ENCODE measurements at places on chromosomes 5 and 9. TPM values are rescaled to one million over a fixed set of nuclear protein-coding genes. Genes with fewer than 3 reads are reported as not detected.

Gene AQP7
- total RNA-seq = 0.80 TPM

Gene PLPP7
- total RNA-seq = 1.1 TPM

Gene LRRC70
- 0.20 TPM for total RNA-seq

GRCh38 chr9:36470643-36471290, 70.7 kb upstream of the RNF38 start:
- no peak for DNase-seq

- DNase-seq = no peak
Observed at GRCh38 chr5:72042097-72042496, 65.2 kb upstream of the MAP1B start.

DNA sequence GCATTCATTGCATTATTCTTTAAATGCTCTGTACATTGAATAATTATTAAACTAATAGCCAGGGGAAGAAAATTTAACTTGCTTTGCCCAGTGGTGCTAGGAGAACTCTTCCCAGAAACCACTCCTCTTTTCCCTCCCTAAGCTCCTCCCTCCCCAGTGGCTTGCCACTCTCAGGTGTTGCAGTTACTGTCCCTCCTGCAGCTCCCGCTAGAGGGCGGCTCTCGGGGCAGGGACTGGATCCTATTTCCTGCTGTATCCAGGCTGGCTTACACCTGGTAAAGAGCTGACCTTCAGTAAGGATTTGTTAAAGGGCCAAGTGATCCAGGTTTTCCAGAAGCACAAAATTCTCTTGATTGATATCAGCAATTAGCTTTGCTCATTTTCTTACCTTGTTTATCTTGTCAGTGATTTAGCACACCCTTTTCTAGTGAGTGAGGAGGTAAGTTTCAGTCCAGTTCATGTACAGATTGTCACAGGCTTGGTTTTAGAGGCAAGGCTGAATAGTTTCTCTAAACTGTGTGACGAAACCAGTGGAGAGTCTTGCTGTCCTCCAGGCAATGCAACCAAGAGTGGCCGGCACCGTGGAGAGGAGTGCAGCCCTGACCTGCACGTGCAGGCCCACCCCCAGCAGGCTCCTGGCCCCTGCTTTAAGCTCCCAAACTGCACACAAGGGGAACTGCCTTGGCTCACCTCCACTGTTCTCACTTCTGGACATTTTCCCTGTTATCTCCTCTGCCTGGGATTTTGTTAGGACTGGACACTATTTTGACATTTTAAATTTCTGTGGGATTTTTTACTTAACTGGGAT, 423.8 kb downstream of the SPOCK1 start:
- DNase-seq = no peak

Gene SEPTIN8
- 127 TPM for total RNA-seq

DNA sequence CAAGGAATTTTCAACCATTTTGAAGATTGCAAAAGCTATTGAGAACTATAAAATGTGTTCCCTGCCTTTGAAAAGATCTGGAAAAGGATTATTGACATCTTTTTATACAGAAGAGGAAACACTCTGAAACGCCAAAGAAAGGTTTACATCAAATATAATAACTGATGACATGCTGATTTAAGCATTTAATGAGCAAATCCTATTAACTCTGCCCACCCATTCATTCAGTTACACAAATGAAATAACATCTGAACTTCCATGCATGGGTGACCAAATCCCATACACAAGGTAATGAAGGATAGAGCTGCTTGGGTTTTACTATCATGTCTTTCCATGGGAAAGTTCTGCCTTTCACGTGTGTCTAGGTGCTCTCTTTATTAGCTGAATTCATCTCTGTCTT, 589.4 kb upstream of the WWC1 start:
- DNase-seq = no peak

- DNase-seq = no peak
Observed at GRCh38 chr5:156201788-156202403, 125.1 kb upstream of the SGCD start.

- no peak for DNase-seq
Observed at GRCh38 chr5:63398346-63398745, 563.9 kb downstream of the HTR1A start.

Gene UQCRQ
- total RNA-seq = 378 TPM

GRCh38 chr9:28934111-28934510, 1360.8 kb upstream of the C9orf72 start:
- DNase-seq = no peak

DNA sequence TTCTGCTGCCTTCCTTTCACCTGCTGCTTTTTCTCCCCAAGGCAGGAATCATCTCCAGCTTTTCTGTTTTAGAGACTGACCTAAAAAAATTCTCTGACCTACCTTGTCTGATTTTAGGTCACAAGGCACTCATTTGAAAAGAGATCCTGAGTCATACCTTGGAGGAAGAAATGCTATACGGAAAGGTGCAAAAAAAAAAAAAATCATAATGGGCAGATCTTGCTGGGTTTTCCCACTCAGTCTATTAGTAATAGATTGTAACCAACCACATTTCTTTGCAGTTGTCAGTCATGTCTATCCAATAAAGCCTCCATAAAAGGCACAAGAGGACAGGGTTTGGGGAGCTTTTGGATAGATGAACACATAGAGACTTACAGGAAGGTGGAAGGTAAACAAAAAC, 70.0 kb downstream of the MTREX start:
- no peak for DNase-seq

Gene RANBP3L
- 1.2 TPM for total RNA-seq

DNA sequence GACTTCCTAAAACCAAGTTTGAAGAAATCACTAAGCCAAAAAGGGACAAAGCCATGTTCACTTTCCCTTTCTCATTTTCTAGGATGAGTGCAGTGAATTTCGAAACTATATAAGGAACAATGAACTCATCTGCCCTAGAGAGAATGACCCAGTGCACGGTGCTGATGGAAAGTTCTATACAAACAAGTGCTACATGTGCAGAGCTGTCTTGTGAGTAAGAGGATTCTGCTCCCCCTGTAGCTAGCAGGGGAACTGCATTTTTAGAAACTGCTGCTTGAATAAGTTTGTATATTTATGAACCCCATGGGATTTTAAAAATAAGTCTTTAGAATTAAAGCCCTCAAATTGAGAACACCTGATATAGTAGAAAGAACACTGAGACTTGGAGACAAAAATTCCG, 42.7 kb upstream of the SPINK14 start:
- no peak for DNase-seq

Gene COL5A1
- total RNA-seq = 2,410 TPM

Gene CARTPT
- not detected for total RNA-seq

DNA sequence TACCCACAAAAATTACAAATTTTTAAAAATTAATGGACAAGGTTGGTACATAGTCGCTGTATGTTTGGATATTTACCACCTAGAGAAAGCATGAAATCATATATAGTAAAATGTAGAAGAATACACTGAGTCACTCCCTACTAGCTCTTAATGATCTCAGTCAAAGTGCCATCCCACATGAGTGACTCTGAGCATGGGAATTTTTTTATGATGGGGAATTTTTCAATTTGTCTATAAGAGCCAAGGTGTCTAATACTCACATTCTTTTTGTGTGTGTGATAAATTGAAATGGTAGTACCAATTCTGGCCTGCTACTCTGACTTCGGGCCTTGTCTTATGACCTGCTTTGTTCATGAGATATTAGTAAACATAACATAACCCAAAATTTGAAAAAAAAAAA, 483.2 kb downstream of the CDH10 start:
- DNase-seq = no peak

GRCh38 chr5:35212122-35212982, 17.9 kb downstream of the PRLR start:
- no peak for DNase-seq

Measured in chondrocyte (in vitro differentiated cells).